ENCODE measurements at places on chromosomes 7 and 10.

DNA sequence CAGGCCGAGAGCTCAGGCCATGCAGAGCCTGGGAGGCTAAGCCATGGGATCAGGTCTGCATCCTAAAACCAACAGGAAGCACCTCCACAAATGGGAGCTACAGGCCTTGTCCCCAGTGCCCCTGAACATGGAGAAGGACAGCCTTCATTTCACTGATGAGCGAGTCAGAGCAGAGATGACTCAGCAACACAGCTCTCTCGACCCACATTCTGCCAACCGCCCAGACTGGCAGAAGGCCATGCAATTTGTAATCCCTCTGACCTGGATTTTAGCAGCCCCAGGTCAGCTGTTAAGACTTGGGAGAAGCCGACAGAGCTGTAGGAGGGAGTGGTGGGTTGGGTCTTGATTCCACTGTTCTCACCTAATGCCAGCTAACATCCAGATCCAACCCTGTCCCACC lies 25.5 kb downstream of the VOPP1 start:
- no peak for DNase-seq

DNA sequence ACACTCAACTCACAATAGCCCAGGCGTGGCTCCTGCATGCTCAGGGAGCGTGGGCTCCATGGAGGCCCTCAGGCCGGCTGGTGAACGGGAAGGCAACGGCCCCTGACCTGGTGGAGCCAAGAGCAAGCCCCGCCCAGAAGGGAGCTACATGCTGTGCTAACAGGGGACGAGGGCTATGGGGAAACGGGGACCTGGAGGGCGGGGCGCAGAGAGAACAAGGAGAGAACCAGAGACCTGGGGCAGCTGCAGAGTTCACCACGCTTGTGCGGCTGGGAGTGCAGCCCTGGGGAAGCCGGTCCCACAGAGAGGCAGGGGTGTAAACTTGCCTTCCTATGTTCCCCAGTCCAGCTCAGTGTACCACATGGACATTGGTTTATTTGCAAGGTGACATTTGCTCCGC lies 69.2 kb upstream of the PPP2R2D start:
- DNase-seq, result no peak

GRCh38 chr7:110413038-110413437 lies 677.9 kb upstream of the LRRN3 start:
- DNase-seq, result no peak

GRCh38 chr7:28953633-28954032 lies 4.5 kb downstream of the TRIL start:
- no peak for DNase-seq

GRCh38 chr10:87054373-87055295 lies 34.5 kb downstream of the FAM25A start:
- no peak for DNase-seq

DNA sequence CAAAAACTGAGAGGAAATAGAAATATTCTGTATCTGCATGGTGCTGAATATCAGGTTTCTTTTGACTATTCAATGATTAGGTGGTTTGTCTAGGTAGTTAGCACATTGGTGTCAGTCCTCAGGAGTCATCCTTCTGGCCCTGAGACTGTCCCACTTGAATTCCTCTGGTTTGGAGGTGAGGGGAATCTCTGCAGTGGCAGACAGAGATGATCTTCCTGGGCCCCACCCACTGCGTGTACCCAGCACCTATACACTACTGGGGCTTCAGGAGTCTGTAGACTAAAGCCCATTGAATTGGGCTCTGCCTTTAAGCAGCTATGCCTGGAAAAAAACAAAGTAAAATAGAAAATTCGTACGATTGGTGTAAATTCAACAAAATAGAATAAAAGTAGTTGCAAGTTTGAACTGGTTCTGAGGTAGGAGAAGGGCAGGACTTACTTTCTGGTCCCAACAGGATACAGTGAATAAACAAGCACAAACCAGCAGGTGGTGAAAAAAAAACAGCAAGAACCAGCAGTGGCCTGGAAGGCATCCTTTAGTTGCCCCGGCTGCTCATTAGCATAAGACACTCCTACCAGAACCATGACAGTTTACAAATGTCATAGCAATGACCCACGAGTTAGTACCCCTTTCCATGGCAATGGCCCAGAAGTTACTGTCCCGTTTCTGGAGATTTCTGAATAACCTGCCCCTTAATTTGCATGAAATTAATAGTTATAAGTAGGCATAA lies 1.7 kb downstream of the LIPM start:
- DNase-seq, result no peak

DNA sequence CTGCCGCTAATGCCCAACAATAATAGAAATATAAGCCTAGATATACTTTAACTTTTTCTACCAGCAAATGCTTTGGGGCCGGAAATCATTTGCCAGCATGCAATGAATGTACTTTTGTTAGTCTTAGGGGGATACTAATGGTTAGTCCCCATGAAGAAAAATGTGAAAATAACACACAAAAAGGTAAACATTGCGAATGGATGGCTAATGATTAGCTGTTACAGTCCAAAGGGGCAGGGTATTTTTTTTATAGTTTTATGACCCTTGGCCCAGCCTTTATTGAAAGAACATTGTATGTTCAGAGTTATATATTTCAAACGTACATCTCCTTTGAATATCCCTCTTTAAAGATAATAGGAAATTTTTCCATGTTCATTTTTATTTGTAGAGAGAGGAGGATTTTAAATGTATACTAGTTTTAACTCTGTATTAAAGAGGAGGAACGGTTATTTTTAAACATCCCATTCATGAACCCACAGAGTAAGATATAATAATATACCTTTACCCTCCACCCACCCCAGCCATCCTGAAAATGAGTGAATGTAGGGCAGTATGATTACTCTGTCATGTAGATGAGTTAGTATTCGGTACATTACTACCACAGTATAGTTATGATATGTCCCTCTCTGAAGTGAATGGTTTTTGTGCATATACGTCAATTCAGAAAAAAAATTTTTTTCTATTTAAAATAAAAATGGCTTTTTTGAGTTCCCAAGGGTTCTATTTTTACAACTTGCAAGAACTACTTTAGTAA lies 63.6 kb downstream of the ARID5B start:
- no peak for DNase-seq

GRCh38 chr10:75565286-75566251 lies 134.1 kb downstream of the LRMDA start:
- no peak for DNase-seq

DNA sequence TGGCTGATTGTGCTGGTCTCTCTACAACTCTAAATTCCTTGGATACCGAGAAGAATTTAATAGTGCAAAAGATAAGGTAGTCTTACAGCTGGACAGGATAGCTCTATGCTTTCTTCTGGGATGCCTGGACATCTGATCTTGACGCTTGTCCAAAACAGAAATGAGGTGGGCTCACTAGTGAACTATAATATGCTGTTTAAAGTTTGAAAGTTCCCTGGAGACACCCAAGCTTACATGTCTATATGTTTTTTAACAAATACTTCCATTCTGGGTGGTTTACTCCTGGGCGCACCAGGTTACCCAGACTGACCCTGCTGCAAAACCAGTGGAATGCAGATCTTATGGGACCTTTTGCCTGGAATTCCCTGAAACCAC lies 702.1 kb upstream of the COBL start:
- no peak for DNase-seq

- no peak for DNase-seq
Measured at GRCh38 chr10:112753961-112754411, 196.1 kb upstream of the TCF7L2 start.

GRCh38 chr7:35252612-35253459 lies 1.1 kb downstream of the TBX20 start:
- DNase-seq, result no peak

DNA sequence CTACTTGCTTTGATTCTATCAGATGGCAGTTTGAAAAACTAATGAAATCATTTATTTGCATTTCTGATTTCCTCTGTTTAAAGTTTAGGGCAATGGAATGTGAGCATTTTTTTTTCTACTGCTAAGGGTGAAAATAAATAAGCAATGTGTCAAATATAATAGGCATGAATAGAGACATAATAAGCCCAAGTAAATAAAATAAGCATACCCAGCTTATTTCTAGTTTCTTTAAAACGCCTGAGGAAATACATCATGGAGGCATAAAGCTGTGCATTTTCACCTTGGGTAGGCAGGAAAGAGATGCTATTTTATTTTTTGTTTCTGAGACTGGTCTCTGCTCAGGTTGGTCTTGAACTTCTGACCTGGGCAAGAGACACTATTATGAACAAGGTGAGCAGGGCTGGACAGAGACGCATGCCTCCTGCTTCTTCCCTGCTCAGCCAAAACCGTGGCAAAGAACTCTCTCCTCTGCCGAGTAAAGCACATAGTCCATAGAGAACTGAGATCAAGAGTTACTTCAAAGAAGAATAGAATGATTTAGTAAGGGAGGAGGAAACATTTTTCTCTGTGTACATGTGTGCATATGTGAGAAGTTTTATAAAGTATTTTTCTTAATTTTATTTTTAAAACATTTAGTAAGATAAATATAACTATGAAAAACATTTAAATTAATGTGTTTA lies 138.1 kb downstream of the GNAI1 start:
- no peak for DNase-seq

DNA sequence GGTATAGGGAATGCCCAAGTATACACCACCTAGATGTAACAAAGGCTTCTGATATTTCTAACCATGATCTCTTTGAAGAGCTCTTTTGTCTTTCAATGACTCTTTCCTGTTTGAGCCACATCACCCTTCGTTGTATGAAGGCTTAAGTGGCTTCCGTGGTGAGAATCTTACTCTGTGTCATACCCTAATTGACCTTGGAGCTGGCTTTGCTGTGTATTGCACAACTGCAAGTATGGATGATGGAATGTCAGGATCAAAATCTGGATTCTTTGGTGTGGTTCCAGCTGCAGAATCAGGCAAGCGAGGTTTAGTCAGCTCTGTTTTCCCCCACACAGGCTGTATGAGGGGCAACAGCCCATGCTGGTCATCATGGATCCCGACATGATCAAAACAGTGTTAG lies 16.0 kb downstream of the CYP3A43 start:
- no peak for DNase-seq

GRCh38 chr10:131288648-131289047 lies 22.9 kb downstream of the TCERG1L start:
- no peak for DNase-seq
